ENCODE measurements at places on chromosomes 2 and 18. TPM values are rescaled to one million over a fixed set of nuclear protein-coding genes. Genes with fewer than 3 reads are reported as not detected.

Gene CD226
- total RNA-seq, result 0.32 TPM

Gene ARHGEF33
- 0.16 TPM for total RNA-seq

Gene ERFE
- 0.65 TPM for total RNA-seq

Gene C18orf32
- total RNA-seq, result 3.4 TPM

Gene SIX3
- not detected for total RNA-seq

Gene CD28
- not detected for total RNA-seq
